Stimulated activated CD4-positive, alpha-beta T cell treated with anti-CD3 and anti-CD28 coated beads, Interleukin-1b, Interleukin-23, amount 100 ng/mL, for 48 hours (primary cell): ENCODE measurements at places on chromosomes 4 and X.

GRCh38 chr4:88211473-88212252 is 53.2 kb upstream of the ABCG2 start:
- DNase-seq, result peak; percentile 10

GRCh38 chr4:96753216-96753615 is 913.3 kb downstream of the PDHA2 start:
- DNase-seq, result no peak

GRCh38 chr4:24750106-24750505 is 45.3 kb upstream of the SOD3 start:
- no peak for DNase-seq

GRCh38 chr4:189436207-189436606 is 504.5 kb upstream of the FRG1 start:
- DNase-seq, result no peak

DNA sequence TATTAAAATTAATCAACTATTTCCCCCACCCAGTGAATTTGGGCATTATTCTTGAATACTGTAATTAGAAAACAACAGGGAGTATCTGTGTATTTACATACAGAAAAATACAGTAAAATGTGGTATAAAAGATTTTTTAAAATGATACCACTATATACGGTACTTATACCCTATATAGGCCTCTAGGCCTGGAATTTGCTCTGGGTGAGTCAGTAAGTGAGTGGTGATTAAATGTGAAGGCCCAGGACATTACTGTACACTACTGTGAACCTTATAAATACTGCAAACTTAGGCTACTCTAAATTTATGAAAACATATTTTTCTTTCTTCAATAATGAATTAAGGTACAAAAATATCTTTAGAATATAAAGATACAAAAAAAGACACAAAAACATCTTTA is 6.3 kb upstream of the CSN3 start:
- no peak for DNase-seq

DNA sequence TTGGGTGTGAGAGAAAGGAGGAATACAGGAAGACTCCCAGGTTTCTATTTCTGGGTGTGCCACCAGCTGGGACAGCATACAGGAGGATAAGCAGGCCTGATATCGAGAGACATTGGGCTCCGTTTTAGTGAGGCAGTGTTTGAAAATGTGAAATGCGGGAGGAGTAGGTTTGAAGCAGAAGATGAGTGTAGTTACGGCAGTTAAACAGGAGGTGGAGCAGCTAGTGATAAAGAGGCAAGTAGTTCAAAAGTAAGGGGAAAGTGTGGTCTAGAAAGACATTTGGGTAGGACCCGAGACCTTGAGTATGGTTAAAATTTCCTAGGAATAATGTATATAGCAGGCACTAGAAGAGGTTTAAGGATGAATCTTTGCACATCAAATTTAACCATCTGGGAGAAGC is 42.4 kb downstream of the DCUN1D4 start:
- DNase-seq, result no peak
